Type B pancreatic cell (in vitro differentiated cells): ENCODE measurements at places on chromosomes 1 and 21. TPM values are rescaled to one million over a fixed set of nuclear protein-coding genes. Genes with fewer than 3 reads are reported as not detected.

GRCh38 chr1:18360251-18360650 lies 120.5 kb upstream of the KLHDC7A start:
- no peak overlapping the region for H3K4me3 ChIP-seq
- H3K27ac ChIP-seq, result no peak overlapping the region
- H3K27me3 ChIP-seq, result peaks cover 27% of the 10 kb centered on the region
- H3K36me3 ChIP-seq, result no peaks in the 10 kb centered on the region
- DNase-seq, result no peak

- H3K27ac ChIP-seq, result peak overlapping the region; percentile 48
- no peak overlapping the region for H3K4me3 ChIP-seq
- H3K27me3 ChIP-seq, result no peaks in the 10 kb centered on the region
- H3K4me1 ChIP-seq, result peaks cover 16% of the 10 kb centered on the region
Observed at GRCh38 chr1:236535190-236535589, 11.4 kb downstream of the LGALS8 start.

- no peak for DNase-seq
- H3K27ac ChIP-seq, result peak overlapping the region; percentile 82
- no peaks in the 10 kb centered on the region for H3K27me3 ChIP-seq
- H3K36me3 ChIP-seq, result peaks cover 17% of the 10 kb centered on the region
Observed at GRCh38 chr1:162349635-162350330, 26.9 kb downstream of the SPATA46 start.

GRCh38 chr1:169886422-169886821 lies 7.3 kb downstream of the SCYL3 start:
- no peaks in the 10 kb centered on the region for H3K27me3 ChIP-seq
- peaks cover 17% of the 10 kb centered on the region for H3K4me1 ChIP-seq
- no peak overlapping the region for H3K4me3 ChIP-seq
- H3K36me3 ChIP-seq, result peaks cover 28% of the 10 kb centered on the region
- no peak overlapping the region for H3K27ac ChIP-seq

DNA sequence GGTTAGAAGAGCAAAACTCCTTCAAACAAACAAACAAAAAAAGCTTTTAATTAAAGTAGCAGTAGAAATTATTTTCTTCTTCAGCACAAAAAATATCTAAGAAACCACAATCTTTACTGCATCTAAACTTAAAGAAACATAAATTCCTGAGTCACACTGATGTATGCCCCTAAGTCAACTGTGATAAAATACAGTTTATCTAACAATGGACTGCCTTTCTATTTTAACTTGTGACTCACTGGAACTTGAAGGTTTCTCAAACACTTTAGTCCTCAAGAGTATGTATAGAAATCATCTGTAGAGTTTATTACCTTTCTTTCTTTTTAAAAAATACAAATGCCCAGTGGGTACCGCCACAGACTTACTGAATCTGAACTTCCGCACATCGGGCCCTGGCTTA lies 86.2 kb downstream of the LBR start:
- H3K4me3 ChIP-seq, result no peak overlapping the region
- DNase-seq, result no peak
- H3K36me3 ChIP-seq, result no peaks in the 10 kb centered on the region
- no peak overlapping the region for H3K27ac ChIP-seq
- H3K4me1 ChIP-seq, result no peaks in the 10 kb centered on the region

GRCh38 chr1:86491171-86491950 lies 22.6 kb downstream of the CLCA1 start:
- H3K27me3 ChIP-seq, result no peaks in the 10 kb centered on the region
- no peak for DNase-seq
- H3K4me1 ChIP-seq, result no peaks in the 10 kb centered on the region
- no peaks in the 10 kb centered on the region for H3K36me3 ChIP-seq
- no peak overlapping the region for H3K27ac ChIP-seq
- no peak overlapping the region for H3K4me3 ChIP-seq

DNA sequence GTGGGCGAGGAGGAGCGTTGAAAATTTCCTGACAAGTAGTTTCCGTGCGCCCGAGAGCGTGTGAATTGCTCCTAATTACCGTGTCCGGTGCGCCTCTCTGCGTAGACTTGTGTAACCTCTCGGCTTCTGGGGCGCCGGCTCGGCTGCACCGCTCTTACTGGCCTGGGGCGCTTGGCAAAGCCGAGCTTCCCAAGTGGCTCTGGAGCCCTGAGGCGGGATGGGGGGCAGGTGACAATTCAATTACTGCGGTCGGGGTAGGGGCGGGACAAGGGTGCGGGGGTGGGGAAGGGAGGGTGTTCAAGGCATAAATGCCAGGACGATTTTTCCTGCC lies 392 bp upstream of the DMRTA2 start:
- peak overlapping the region; percentile 90 for H3K4me3 ChIP-seq
- H3K27ac ChIP-seq, result peak overlapping the region; percentile 48
- no peaks in the 10 kb centered on the region for H3K36me3 ChIP-seq
- DNase-seq, result peak; percentile 69
- H3K4me1 ChIP-seq, result peaks cover 36% of the 10 kb centered on the region

- no peaks in the 10 kb centered on the region for H3K27me3 ChIP-seq
- H3K27ac ChIP-seq, result peak overlapping the region; percentile 76
- peaks cover 7% of the 10 kb centered on the region for H3K4me1 ChIP-seq
- peak overlapping the region; percentile 88 for H3K4me3 ChIP-seq
- peaks cover 2% of the 10 kb centered on the region for H3K36me3 ChIP-seq
Observed at GRCh38 chr1:153945131-153945794, 1.3 kb downstream of the DENND4B start.

HES4 gene
- 37.6 and 54.1 TPM in 2 replicates for total RNA-seq

- no peak overlapping the region for H3K4me3 ChIP-seq
- no peak for DNase-seq
- no peaks in the 10 kb centered on the region for H3K4me1 ChIP-seq
- no peak overlapping the region for H3K27ac ChIP-seq
- H3K36me3 ChIP-seq, result no peaks in the 10 kb centered on the region
Observed at GRCh38 chr1:89671775-89672488, 39.0 kb downstream of the LRRC8C start.

DNA sequence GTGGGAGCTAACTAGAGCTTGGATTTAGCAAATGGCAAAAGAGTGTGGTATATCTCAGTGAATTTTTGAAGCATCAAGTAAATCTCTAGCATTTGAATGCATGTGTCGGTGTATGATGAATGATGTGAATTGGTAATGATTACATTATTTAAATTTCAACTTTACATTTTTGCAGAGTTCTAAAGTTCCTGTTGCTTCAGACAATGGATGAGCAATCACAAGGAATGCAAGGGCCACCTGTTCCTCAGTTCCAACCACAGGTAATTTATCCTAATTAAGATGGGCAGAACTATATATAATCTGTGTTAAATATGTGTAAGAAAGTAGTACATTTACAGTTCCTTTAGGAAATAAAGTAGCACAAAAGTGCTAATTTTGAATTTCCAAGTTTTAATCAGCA lies 75.6 kb downstream of the NEK7 start:
- H3K36me3 ChIP-seq, result no peaks in the 10 kb centered on the region
- H3K27ac ChIP-seq, result no peak overlapping the region
- H3K4me1 ChIP-seq, result peaks cover 19% of the 10 kb centered on the region
- no peak for DNase-seq

FNDC5 gene
- 20.0 and 49.9 TPM in 2 replicates for total RNA-seq

DNA sequence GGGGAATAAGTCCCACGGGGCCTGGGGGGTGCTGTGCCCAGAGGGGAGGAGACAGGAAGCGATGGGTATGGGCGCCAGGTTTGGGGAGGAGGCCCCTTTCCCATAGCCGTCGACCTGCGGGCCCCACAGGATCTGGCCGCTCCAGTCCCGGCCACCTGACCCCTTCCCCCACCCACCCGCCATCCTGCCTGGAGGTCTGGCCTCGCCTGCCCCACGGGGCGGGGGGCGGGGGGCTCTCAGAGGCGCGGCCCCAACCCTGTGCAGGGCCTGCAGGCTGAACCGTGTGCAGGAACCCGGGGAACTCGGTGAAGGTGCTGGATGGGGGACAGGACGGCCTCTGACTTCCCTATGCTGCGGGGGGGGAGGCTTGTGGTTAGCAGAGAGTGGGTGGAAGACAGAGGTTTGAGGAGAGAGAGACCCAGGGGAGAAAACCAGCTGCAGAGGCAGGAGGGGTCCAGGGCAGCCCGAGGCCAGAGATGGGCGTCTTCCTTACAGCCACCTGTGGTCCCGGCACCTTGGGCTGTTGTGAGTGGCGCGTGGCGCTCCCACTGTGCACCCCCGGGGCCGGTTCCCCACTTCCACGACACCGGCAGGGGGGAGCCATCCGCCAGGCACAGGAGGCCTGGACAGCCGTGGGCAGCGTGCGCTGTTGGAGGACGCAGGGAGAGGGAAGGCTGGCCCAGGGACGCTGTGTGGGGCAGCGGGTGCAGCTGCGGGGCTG lies 2.5 kb upstream of the TNFRSF18 start:
- no peak overlapping the region for H3K27ac ChIP-seq
- H3K4me3 ChIP-seq, result no peak overlapping the region
- H3K27me3 ChIP-seq, result peaks cover 5% of the 10 kb centered on the region
- H3K4me1 ChIP-seq, result no peaks in the 10 kb centered on the region

OR2L8 gene
- not detected in 2 replicates for total RNA-seq

MR1 gene
- 0.62 and 0.99 TPM in 2 replicates for total RNA-seq

DNA sequence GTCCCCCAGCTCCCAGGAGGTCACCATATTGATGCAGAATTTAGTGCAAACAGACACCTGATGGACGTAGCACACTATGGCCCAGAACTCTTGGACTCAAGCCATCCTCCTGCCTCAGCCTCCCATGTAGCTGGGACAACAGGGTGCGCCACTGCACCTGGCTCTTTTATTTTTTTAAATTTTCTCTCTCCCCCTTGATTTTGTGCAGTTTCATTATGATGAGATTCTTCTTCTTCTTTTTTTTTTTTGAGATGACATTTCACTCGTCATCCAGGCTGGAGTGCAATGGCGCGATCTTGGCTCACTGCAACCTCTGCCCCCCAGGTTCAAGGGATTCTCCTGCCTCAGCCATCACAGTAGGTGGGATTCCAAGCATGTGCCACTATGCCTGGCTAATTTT lies 63.8 kb downstream of the RPS6KA1 start:
- H3K4me3 ChIP-seq, result no peak overlapping the region
- no peaks in the 10 kb centered on the region for H3K36me3 ChIP-seq
- no peaks in the 10 kb centered on the region for H3K27me3 ChIP-seq
- H3K4me1 ChIP-seq, result peaks cover 5% of the 10 kb centered on the region
- H3K27ac ChIP-seq, result no peak overlapping the region

RERE gene
- 100 and 141 TPM in 2 replicates for total RNA-seq

FMOD gene
- 3.9 and 8.3 TPM in 2 replicates for total RNA-seq

DNA sequence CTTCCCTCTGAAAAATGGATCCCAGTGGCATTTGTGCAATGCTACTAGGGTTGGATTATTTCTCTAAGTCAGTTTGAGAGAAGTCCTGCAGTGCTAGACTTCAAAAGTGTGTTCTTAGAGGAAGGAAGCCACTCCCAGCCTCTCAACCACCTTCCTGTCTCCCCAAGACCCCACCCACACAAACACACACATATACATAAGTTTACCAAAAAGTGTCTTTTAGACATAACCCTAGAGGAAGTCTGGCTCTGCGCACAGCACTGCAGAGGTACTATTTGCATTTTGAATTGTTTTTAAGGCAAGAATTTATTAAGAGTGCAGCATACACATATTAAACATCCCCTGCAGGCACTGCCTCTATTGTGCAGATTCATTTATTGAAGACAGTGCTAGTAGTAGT lies 127.3 kb downstream of the HHIPL2 start:
- no peak overlapping the region for H3K27ac ChIP-seq
- H3K4me3 ChIP-seq, result no peak overlapping the region
- H3K36me3 ChIP-seq, result no peaks in the 10 kb centered on the region
- H3K27me3 ChIP-seq, result peaks cover 14% of the 10 kb centered on the region
- no peaks in the 10 kb centered on the region for H3K4me1 ChIP-seq
- DNase-seq, result no peak

PAPPA2 gene
- 0.87 and 2.5 TPM in 2 replicates for total RNA-seq

DNA sequence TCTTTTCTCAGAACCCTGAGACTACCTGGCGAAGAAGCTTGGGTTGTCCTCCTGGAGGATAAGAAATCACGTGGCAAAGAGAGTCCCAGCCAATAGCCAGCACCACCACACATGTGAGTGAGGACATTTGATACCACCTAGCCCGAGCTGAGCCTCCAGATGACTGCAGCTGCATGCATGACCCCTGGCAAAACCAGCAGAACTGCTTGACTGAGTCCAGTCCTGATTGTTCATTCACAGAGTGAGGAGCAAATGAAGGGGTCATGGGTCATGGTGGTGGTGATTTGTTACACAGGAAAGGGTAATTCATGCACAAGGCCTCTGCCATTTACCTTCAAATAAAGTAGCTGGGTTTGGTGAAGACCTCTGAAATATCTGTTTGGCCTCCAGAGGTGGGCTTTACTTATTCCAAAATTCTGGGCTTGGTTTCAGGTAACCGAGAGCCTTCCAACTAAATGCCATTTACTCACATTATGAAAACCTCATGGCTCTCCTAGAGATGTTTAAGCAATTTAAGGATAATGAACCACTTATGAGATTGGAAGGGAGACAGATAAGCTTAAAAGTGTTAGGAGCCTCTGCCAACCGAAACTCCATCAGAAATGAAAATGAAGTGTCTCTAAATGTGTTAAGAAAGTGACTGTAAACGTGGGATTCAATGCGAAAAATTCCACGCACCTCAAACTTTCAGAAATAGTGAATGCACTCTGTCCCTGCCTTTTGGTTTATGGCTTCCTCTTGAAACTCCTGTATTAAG lies 163.3 kb downstream of the SLC35F3 start:
- H3K27ac ChIP-seq, result no peak overlapping the region
- H3K4me3 ChIP-seq, result no peak overlapping the region
- H3K27me3 ChIP-seq, result peaks cover 4% of the 10 kb centered on the region

GPR161 gene
- 12.8 and 32.6 TPM in 2 replicates for total RNA-seq

DNA sequence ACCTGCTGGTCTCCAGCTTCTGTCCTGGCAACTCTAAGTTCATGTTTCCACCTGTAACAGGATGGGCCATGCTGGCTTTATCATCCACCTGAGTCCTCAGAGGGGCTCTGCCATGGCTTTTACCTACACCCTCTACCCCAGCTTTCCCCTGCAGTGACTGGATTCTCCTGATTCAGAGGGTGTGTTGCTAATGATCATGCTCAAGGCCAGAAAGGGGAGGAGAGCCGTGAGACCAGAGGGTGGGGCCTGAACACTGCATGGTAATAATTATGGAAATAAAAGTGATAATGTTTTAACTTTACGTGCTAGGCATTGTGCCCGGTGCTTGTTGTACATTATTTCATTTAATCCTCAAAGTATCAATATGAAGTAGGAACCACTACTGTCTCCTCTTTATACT lies 53.3 kb downstream of the CNIH3 start:
- no peaks in the 10 kb centered on the region for H3K4me1 ChIP-seq
- no peaks in the 10 kb centered on the region for H3K36me3 ChIP-seq
- DNase-seq, result no peak
- H3K27ac ChIP-seq, result no peak overlapping the region
- peaks cover 26% of the 10 kb centered on the region for H3K27me3 ChIP-seq

- no peaks in the 10 kb centered on the region for H3K4me1 ChIP-seq
- H3K27ac ChIP-seq, result no peak overlapping the region
- no peaks in the 10 kb centered on the region for H3K27me3 ChIP-seq
- no peak overlapping the region for H3K4me3 ChIP-seq
- no peaks in the 10 kb centered on the region for H3K36me3 ChIP-seq
Observed at GRCh38 chr1:166488327-166488726, 321.5 kb upstream of the FAM78B start.

OR10J1 gene
- not detected in 2 replicates for total RNA-seq

GRCh38 chr1:44406737-44407429 lies 1.8 kb downstream of the RNF220 start:
- peaks cover 22% of the 10 kb centered on the region for H3K4me1 ChIP-seq
- H3K27ac ChIP-seq, result no peak overlapping the region
- DNase-seq, result no peak
- no peaks in the 10 kb centered on the region for H3K36me3 ChIP-seq
- H3K27me3 ChIP-seq, result peaks cover 36% of the 10 kb centered on the region
- H3K4me3 ChIP-seq, result peak overlapping the region; percentile 63
